ENCODE measurements at places on chromosomes 13 and 19.

DNA sequence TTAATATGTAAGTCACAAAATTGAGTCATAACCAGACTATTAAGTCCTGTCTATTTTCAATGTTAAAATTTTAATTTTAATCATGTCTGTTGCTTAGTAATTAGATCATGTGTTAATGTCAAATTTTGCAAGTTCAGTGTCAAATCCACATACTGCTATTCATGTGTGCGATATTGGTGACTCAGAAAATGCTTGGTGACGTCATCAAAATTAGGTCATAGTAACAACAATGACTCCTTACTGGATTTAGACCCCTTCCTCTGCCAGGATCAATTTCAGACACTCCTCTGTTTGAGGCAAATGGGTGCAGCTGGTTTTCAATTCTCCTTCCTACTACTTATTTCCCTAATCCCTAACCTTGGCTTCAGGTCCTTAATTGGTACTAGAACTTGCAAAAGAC, 1394.3 kb upstream of the SLC10A2 start:
- DNase-seq, result no peak

DNA sequence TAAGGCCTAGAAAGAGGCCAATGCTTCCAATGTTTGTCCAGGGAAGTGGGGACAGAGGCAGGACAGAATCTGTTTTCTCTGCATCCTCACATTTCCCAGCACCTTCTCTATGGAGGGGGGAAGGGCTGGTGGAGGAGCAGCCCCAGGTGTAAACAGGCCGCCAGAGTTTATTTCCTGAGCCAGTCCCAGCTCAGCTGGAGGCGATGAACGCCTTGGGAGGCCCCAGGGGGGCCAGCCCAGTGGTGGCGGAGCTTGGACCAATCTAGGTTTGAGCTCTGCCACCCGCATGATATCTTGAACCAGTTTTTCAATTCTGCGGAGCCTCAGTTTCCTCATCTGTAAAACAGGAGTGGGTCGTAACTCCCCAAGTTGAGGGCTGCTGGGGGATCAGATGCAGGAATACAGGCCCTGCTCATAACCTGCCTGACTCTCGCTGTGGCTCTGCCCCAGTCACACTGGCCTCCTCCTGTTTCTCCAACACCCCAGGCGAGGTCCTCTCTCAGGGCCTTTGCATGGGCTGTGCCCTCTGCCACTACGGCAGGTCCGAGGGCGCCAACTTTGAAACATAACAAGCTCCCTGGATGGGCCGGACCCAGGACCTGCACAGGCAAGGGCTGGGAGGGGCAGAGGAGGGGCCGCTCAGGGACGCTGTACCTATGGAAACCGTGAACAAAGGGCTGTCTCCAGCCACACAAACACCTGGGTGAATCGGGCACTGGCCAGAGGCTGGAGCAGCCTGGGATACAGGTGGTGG, 1.1 kb downstream of the TNFAIP8L1 start:
- no peak for DNase-seq

DNA sequence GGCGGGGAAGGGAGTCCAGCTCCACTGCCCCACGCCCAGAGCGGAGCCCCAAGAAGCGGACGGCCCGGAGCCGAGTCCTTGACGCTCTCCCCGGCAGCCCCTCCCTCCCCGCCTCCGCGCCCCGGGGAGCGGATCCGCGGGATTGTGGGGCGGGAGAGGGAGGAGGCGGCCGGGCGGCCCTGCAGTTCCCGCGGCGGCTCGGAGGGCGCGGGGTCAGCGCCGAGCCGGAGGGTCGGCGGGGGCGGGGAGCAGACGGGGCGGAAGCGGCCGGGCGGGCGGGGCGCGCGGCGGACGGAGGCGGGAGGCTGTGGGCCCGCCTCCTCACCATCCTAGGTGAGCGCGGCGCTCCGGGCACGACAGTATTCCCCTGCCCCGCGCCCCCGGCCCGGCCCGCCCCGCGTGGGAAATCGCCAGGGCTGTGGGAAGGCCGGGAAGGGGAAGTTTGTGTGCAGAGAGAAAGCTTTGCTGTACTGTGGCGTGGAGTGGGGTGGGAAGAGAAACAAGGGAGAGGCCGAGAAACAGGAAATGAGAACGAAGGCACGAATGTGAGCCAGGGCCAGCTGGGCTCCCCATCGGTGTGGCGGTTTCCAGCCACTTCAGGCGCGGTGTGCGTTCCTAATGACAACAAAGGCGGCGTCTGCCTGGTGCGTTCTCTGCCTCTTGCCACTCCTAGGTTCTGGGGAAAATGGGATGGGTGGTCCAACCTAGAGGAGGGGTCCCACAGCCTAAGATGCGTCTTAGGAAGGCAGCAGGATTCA, 1.3 kb upstream of the KLF12 start:
- no peak for DNase-seq

- no peak for DNase-seq
Measured at GRCh38 chr19:54158812-54159351, 639 bp downstream of the LENG1 start.

- DNase-seq, result no peak
Measured at GRCh38 chr19:20244356-20244755, 77.3 kb downstream of the ZNF486 start.

- no peak for DNase-seq
Measured at GRCh38 chr13:76975863-76976262, 16.0 kb upstream of the CLN5 start.
